ENCODE measurements at places on chromosomes 5 and 9.

GRCh38 chr5:7615566-7616061 is 219.7 kb downstream of the ADCY2 start:
- DNase-seq, result no peak

GRCh38 chr5:167968837-167969236 is 322.6 kb upstream of the WWC1 start:
- no peak for DNase-seq

DNA sequence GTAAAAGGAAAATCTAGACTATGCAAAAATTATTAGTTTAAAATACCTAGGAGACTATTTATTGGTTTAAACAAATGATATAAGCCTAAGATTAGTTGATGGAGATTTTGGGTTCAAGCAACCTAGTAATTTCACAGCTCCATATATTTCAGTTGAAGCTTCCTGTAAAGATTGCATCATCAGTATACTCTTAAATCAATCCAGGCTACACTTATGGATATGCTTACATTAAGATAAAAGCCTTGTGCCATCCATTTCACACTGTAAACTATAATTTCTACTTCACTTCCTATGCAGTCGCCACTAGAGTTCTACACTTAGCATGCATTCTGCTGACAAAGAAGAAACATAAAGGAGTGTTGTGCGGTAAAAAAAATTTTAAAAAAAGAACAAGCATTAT is 7.3 kb upstream of the LIX1 start:
- DNase-seq, result no peak

- no peak for DNase-seq
These were observed 250.9 kb downstream of the YTHDC2 start for GRCh38 chr5:113764382-113764781.
